Activated T-helper 9 cell treated with anti-CD3 and anti-CD28 coated beads, Interleukin-2, amount 50 U/mL, for 16 hours (primary cell): ENCODE measurements at places on chromosomes 13 and 19.

GRCh38 chr19:11624069-11624463 lies 26.8 kb downstream of the ZNF627 start:
- DNase-seq, result no peak

- DNase-seq, result no peak
Observed at GRCh38 chr19:54902061-54902460, 3.9 kb upstream of the NCR1 start.

GRCh38 chr19:5823579-5824281 lies 15.8 kb downstream of the FUT6 start:
- DNase-seq, result no peak

DNA sequence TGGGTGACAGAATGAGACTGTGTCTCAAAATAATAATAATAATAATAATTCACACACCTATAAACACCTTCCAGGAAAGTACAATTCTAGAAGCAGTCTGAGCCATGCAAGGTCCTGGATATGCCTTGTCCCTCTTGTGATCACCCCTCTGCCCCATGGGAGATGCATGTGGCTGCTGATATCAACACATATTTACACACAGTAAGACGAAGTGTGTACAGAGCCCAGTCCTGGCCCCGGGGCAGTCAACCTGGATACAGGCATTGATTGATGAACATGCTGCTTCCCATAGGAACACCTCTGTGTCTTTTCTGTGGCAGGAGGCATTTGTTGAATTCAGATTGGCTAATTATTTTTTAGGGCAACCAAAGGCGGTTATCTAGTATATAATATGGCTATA lies 3.2 kb downstream of the SULT2A1 start:
- DNase-seq, result no peak

DNA sequence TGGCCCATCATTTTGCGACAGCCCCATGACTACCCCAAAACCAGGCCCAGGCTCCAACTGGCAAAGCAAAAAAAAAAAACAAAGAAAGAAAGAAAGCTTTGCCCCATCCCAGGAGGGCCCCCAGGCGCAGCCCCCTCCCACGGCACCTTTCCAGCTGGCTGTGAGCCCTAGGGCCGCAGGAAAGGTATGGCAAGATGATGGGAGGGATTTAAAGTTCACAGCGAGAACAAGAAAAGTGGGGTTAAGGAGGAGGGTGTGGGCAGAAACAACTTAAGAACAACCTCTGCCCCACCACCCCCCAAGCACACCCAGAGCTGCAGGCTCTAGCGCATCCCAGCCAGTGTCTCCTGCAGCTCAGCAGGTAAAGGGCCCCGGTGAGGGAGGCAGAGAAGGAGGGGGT lies at the start of gene CYP2F1:
Gene CYP2F1, plus strand, starts transcription at position 301 of the 400 bp plus-strand sequence. CDS start 1,757 bp downstream, outside the sequence.
- DNase-seq, result no peak

- no peak for DNase-seq
Observed at GRCh38 chr19:30153326-30154210, 211.5 kb downstream of the URI1 start.
